ENCODE measurements at places on chromosomes 2 and 18.
A peak's percentile ranks its signal among the peaks of the same experiment; 100 is the strongest.

GRCh38 chr2:206084870-206085741 is 868 bp downstream of the INO80D start:
- peak; percentile 74 for ATAC-seq

- no peak for ATAC-seq
These were observed 2154.0 kb upstream of the PIK3C3 start for GRCh38 chr18:39801010-39801409.

GRCh38 chr2:230600285-230600684 is 112.4 kb upstream of the CAB39 start:
- no peak for ATAC-seq

DNA sequence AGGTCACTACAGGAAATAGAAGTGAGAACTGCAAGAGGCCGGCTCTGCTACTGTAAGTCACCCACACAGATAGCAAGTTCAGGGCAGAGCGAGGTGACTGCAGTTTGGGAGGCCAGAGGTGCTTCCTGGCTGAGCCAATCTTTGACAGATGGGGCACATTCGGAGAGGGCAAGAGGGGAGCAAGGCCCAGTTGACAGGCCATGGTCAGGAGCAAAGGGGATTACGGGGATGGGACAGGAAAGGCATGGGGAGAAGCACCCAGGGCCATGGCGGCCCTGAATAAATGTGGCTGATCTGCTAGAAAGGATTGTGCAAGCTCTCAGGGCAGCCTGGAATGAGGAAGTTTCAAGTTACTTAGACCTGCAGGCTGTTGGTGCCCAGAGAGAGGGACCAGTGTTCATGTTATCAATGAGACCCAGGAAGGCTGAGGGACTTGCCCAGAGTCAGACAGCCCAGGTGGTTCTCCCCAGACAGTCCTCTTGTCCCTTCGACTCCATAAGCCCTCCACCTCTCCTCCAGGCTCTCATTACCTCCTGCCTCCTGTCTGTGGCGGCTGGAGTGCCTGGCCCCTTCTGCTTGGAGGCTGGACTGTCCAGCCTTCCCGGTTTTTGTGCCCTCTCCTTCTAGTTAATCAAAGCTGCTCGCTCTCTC is 123.3 kb downstream of the CTIF start:
- no peak for ATAC-seq

DNA sequence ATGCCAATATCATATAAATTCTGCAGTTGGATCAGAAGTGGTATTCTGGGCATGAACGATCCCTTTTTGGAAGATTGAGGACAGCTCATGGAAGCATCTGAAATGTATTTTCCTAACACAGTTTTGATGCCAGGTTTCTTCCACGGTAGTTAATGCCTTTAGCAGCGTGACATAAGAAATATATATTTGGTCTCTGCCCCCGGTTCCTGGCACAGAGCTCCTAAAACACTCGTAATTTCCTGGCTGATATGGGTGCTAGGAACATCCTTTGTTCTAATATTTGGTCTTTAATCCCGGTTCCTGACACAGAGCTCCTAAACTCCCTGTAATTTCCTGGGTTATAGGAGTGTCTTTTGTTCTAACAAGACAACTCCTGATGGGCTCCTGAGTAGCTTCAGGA is 8.2 kb upstream of the CABLES1 start:
- ATAC-seq: no peak

DNA sequence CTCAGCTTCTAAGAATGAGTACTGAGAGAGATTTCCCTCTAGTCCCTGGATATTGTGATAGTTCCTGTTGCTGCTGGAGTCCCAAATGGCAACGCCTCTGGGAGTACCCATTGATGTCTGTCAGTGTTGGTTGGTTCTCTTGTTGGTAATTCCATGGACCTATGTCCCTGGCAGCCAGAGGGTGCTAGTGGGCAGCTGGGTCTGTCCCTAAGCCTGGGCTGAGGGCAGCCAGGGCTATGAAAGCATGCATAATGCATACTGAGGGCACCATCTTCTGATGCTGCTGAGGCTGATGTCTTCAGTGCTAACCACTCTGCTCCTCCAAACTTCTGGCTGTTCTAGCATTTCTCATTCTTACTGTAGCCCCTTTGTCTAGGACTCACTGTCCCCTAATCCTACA is 35.9 kb downstream of the NABP1 start:
- no peak for ATAC-seq

DNA sequence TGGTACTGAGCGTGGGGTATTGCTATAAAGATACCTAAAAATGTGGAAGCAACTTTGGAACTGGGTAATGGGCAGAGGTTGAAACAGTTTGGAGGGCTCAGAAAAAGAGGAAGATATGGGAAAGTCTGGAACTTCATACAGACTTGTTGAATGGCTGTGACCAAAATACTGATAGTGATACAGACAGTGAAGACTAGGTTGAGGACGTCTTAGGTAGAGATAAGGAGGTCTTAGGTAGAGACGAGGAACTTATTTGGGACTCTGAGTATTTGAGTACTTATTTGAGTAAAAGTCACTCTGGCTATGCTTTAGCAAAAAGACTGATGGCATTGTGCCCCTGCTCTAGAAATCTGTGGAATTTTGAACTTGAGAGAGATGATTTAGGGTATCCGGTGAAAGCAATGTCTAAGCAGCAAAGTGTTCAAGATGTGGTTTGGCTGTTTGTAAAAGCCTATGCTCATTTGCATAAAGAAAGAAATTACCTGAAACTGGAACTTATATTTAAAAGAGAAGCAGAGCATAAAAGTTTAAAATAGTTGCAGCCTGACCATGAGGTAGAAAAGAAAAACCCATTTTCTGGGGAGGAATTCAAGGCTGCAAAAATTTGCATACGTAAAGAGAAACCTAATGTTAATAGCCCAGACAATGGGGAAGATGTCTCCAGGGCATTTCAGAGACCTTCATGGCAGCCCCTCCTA is 219.6 kb downstream of the PDE1A start:
- no peak for ATAC-seq

GRCh38 chr2:147845411-147845971 is 662 bp downstream of the ACVR2A start:
- ATAC-seq: peak; percentile 54

GRCh38 chr2:122491011-122491410 is 735.6 kb downstream of the TSN start:
- ATAC-seq: no peak

- no peak for ATAC-seq
These were observed 13.2 kb downstream of the CYP26B1 start for GRCh38 chr2:72134408-72134996.

GRCh38 chr2:120132190-120132589 is 91.0 kb downstream of the TMEM185B start:
- no peak for ATAC-seq

- no peak for ATAC-seq
These were observed 621.3 kb downstream of the XIRP2 start for GRCh38 chr2:167509586-167509985.

- no peak for ATAC-seq
These were observed 56.0 kb downstream of the LIPG start for GRCh38 chr18:49617865-49618264.

DNA sequence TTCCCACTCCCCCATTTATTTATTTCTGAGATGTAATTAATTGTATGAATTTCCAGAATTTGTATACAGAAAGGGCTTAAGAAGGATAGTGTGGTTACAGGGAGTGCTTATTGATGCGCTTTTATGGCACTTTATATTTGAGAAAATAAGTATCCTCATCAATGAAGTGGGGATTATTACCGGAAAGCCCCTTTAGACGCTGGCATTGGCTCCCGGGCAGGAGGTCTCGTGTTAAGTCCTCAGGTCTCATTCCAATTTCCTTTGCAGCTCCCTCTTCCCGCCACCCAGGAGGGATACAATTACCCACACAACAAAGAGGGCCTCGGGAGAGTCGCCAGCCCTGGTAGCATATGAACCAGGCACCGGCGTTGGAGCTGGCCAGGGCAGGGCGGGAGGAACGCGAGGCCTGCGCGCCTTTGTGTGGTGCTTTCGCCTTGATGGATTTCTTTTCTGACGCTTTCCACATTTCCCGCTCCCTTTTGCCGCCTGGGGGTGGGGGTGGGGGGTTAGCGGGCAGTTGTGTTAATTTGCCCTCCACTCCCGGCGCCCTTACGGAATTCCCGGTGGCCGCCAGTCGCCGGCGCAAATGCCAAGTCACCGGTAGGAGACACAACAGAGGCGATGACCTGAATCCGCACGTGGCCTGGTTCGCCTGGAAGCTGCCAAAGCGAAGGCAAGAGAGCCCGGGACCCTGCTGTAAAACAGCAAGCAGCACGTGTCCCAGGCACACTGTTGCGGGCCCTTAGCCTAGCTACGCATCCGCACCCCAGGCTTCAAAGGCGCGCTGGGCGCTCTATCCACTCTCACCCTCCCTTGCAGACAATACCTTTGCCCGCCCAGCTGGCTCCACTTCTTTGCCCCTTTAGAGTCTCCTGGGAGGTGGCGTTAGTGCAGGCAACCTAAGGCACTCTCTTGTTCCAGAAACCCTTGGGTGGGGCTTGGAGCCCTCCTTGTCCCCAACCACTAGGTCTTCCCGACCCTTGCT is 3.3 kb downstream of the GAD1 start:
- ATAC-seq: no peak

DNA sequence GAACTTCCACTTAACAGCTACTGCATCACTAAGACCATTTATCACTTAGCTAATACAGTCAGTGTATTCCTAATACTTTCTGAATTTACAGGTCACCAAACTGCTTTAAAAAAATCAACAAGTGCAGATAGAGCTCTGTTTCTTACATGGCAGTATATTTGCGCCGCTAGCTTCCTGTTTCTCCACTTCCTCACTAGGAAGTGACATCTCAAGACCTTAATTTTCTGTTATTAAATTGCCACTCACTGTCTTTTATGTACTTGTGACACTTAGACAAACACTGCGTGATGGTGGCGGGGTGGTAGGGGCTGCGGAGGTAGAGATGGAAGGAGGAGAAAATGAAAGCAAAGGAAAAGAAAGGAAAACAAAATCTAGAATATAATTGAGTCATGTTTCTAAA is 53.7 kb upstream of the CRIM1 start:
- ATAC-seq: no peak

DNA sequence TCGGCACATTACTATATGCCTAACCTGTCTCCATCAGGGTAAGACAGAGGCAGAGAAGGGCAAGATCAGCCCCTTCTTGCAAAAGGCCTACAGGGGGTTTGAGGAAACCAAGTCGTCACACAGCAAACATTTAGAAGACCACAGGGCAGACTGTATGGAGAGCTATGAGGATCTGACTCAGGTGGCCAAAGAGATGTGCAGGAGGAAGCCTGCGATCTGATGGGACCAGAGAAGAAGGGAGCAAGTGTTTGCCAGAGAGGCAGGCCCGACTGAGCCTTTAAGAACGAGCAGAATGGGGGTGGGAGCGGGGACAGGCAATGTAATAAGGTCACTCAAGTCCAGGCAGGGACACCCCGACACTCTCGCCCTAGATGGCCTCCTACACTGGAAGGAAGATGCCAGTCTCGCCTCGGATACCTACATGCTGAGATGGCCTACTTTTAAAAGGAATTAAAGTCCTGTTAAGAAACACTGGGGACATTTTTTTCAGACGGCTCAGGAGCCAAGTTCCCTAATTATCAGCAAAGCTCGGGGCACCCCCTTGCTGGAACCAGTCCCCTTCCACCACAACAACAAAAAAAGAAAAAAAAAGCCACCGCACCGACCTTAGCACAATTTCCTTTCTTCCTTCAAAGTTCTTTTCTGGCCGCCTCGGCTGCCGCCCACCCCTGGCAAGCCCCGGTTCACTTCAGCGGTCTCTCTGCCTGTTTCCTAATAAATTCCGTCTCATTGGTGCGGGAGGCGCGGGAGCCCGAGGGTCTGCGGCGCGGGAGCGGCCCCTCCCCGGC is 1.5 kb downstream of the SFXN5 start:
- no peak for ATAC-seq

DNA sequence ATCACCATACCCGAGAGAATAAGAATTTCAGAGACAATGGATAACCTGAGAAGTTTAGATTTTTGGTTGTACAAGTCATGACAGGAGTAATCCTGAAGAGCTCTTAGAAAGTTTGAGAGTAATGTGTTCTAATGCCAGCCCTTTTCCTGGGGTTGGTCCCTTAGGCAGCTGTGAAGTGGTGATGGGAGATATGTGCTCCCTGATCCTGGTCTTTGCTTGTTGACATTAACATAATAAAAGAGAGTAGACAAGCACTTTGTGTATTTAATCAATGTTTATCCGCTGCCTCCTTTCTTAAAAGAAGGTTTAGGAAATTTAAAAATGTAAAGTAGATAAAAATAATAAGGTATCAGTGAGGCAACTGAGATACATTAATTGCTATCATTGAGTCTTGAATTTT is 13.8 kb upstream of the DSC3 start:
- no peak for ATAC-seq

DNA sequence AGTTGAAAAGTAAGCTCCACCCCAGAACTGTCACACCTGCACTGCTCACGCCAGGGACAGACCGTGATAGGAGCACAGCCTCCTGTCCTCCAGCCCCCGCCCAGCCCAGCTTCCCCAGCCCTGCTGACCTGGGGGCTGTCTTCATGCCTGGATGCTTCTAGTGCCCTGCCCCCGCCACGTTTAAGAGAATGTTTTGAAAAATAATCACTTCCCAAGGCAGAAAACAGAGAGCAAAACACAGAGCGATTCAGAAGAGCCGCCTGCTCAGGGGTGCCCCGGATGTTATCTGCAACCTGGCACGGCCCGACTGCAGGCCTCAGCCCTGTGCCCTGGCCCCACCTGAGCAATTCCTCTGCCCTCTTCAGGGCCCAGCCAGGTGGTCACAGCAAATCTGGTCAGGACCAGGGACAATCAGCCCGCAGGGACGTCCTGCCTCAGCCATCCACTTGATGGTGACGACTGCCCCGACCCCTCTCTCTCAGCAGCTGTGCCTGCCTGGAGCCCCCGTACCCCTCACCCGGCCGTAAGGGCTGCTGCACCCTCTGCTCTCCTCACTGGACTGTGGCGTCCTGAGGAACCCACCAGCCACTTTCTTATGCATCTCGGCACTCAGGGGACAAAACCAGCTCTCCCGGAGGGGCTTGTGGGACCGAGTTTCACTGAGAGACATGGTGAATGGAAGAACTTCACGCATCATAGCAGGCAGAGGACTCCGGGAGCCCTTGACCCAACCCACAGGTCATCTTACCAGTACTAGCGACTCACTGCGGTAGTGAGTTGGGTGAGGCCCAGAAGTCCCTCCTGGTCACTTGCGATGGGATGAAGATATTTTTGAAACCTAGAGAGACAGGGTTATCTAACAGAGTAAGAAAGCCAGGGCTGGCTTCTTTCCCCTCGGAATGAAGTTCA is 30.2 kb downstream of the ADI1 start:
- no peak for ATAC-seq

DNA sequence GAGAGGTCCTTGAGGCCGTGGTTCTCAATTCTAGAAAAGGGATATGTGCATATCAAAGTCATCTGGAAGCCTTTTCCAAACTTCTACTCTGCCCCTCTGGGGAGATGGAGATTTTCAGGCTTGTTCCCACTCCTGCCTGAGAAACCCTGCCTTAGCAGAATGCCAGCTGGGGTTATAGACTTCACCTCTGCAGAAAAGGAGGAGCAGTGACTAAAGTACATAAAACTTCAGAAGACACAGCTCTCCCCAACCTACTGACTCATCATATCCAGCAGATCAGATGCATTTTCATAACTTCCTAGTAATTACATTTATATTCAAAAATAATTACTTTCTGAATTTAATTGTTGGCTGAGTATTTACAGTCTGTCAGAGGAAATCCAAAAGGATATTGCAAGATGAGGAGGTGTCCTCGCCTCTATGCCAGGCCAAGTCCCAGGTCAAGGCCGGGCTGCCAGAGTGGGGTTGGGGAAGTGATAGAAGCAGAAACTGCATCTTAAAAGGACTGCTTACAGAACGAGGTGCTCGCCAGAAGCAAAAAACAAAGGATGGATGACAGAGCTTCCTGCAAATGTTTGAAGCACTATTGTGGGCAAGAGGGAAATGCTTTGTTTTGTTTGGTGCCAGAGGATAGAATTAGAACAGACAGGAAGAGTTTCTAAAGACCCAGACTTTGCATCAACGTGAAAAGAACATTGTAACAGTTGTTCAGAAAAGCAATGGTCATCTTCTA is 75.6 kb upstream of the APCDD1 start:
- no peak for ATAC-seq
